ENCODE measurements at places on chromosomes 16 and 17.

- DNase-seq: peak; percentile 66
Measured at GRCh38 chr16:89764711-89765201, 43.4 kb downstream of the ZNF276 start.

GRCh38 chr17:59105852-59106462, 723 bp downstream of the TRIM37 start:
- DNase-seq: peak; percentile 33

- DNase-seq: no peak
Measured at GRCh38 chr16:17068524-17068923, 402.2 kb downstream of the XYLT1 start.

- peak; percentile 23 for DNase-seq
Measured at GRCh38 chr16:87060034-87060986, 256.9 kb downstream of the C16orf95 start.

DNA sequence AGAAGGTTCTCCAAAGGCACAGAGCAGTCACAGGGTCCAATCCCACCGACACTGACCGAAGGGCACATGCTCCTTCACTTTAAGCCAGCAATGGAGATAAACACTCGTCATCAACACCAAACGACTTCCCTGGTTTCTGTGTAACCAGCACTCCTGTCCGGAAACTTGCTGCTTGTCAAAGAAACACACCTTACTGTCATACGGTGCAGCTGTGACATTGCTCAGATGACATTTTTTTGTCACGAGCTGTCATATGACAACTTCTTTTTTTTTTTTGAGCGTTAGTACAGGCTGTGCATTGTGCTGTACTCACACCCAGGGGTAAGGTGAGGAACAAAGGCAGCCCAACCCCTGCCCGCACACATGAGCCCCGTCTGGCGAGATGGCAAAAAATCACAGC, 39.2 kb downstream of the TLE7 start:
- no peak for DNase-seq

- DNase-seq: no peak
Measured at GRCh38 chr16:47467501-47467900, 6.4 kb downstream of the PHKB start.

DNA sequence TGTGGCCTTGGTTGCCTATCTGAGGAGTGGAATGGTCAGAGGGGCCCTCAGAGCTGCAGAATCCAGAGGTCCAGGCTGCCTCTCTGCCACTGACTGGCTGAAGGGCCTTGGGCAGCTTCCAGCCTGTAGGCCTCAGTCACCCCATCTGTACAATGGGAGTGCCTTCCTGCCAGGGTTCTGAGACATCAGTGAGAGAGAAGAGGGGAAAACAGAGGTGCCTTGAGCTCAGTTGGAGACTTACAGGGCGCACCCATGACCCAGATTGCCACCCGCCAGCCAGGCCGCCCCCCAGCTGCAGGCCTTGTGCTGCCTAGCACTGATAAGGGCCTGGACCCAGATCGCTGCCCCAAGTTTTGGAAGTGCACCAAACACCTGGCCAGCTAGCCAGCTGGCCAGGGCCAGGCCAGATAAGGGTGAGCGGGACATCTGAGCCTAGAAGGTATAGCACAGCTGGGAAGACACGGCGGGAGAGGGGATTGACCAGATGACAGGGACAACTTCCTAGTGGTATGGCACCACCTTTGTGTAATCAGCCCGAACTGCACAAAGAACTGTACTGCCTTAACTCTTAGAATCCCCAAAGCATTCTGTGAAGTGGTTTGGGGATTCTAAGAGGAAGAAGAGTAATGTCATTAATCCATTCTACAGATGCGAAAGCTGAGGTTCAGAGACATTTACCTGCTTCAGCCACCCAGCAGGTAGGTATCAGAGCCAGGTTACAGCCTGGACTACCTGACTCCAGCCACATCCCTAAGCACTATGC, 1.4 kb downstream of the SLC4A1 start:
- no peak for DNase-seq

- no peak for DNase-seq
Measured at GRCh38 chr17:70215656-70216055, 46.3 kb downstream of the KCNJ2 start.

GRCh38 chr17:33396818-33397217, 103.7 kb upstream of the ASIC2 start:
- DNase-seq: peak; percentile 7

DNA sequence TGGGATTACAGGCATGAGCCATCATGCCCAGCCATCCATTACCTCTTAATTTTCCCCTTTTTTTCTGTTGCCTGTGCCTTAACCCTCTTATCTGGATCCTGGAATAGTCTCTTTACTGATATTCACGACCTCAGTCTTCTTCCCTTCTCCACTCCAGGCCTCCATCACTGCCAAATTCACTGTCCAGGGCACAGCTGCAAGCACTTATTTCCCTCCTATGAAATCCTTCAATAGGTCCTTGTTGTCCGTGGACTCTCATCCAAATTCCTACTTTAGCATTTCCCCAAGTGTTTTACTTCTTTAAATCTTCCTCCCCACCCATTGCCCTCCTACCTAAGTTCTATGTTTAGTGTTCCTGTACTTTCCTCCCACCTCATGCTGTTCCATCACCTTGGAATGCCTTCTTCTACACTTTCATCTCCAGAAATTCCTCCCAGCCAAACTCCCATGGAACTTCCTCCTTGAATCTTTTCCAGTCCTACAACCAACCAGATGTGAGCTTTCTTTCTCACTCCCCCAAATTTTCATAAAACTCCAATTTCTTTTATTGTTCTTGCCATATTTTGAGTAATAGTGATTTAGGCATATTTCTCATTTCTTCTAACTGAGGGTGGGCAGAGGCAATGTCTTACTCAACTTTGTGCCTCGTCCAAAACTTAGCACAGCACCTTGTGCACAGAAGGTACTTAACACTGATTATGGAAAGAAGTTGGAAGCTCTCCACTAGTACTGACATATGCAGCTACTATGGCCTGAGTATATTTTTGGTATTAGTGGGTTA, 35.3 kb downstream of the FAM20A start:
- DNase-seq: no peak

GRCh38 chr16:26993511-26993910, 73.2 kb upstream of the C16orf82 start:
- DNase-seq: peak; percentile 11

- DNase-seq: peak; percentile 29
Measured at GRCh38 chr16:27515874-27516353, 33.8 kb downstream of the GTF3C1 start.

DNA sequence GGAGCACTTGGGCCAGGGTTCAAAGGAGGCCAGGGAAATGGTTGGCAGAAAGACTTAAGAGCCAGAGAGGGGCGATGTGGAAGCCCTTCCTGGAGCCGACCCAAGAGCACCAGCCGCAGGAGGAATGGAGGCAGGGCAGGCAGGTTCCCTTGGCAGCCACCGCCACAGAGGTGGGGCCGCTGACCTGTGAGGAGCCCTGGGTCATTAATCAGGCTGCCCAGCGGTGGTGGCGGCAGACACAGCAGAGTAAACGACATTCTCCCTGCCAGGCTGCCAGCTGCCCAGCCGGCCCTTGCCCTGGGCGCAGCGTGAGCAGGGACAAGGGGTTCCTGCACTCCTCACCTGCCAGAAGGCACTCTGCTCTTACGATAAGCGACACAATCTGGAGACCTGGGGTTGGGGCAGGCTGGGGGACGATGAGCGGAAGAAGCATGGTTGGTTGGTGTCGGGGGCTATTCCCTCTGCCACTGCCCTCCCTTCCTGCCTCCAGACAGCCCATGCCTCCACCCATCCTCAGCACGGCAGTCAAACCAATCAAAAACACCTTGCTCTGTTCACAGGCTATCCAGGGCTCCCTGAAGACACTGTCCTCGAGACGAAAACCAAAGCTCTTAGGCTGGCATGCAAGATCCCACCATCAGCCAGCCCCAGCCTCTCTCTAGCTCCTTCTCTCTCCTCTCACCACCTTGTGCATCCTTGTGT, 40.9 kb downstream of the PLXDC1 start:
- DNase-seq: no peak

DNA sequence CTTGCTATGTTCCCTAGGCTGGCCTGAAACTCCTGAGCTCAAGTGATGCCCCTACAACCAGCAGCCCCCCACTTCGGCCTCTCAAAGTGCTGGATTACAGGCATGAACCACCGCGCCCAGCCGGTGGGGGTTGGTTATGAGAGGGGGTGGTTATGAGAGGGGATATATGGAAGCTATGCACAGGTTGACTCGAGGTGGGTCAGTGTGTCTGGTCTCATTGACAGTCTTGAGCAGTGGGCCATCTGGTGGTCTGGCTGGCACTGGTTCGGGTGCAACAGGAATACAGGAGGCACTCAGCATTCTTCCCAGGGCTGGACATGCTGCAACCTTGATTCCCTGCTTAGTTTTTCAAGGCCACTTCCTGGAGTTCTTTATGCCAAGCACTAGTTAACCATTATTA, 5.6 kb upstream of the STX1B start:
- no peak for DNase-seq

GRCh38 chr17:31413874-31414549, 22.5 kb downstream of the RAB11FIP4 start:
- peak; percentile 94 for DNase-seq

DNA sequence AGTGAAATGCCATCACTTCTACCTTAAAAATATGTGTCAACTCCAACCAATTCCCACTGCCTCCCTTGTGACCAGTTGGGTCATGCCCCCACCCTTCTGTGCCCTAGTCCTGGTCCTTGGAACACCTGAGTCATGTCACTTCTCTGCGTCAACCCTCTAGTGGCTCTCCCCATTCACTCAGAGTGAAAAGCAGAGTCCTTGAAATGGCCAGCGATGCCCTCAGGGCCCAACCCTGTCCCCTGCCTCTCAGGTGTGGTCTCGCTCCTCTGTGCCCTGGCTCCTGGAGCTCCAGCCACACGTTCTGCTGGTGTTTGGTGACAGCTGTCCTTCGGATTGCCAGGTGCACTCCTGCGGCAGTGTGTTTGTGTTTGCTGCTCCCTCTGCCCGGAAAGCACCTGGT, 89.2 kb downstream of the SPECC1 start:
- DNase-seq: no peak

DNA sequence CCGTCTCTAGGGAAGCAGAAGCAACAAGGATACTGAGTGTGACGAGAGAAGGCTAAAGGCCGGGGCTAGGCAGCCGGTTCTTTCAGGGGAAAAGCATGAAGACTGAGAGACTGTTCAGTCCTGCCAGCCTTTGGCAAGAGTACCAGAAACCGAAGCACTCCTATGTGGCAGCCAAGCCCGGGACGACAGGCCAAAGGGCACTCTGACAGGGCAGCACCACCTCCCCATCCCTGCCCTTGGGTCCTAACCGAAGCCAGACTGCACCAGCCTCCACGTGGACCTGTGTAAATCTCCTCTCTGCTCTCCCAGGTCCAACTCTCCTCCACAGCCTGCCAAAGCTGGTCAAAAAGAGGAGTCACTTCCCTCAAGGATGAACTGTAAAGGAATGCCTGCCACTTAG, 23.5 kb upstream of the ALOX15 start:
- DNase-seq: no peak

DNA sequence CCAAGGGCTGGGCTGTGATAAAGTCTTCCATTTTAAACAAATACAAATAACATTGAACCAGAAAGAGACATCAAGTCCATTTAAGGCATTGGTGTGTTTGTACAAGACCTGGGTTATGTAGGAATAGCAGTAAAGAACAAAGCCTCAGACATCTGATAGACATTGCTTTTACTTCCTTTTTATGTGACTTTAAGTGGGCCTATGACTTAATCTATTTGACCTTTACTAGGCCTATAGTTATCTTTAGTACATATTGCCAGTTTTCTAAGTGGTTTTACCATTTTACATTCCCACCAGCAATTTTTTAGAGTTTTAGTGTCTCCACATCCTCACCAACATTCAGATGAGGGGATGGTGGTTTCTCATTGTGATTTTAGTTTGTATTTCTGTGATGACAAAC, 298.8 kb downstream of the ZFHX3 start:
- no peak for DNase-seq

DNA sequence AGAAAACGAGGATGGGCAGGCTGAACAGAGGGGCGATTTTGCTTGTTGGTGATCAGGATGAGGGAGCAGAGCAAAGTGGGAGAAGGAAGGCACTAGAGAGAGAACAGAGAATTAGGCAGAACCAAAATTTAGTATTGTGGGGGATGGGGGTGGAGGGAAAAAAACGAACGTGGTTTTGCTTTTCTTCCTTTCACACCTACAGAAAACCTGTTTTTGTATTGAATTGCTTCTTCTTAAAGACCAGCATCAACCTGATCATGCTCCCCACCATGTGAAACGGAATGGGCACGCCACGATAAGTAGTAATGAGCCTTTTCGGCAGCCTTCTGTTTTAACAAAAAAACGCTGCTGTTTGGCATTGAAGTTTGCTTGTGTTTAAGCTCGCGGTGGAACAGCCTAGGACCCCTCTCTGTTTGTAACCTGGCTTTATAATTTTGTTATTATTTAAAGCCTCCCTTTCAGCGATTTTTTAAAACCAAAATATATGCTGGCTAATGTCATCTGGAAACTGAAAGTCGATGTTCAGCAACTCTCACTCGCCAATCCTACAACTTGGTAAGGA, 36.8 kb downstream of the ERCC4 start:
- no peak for DNase-seq

DNA sequence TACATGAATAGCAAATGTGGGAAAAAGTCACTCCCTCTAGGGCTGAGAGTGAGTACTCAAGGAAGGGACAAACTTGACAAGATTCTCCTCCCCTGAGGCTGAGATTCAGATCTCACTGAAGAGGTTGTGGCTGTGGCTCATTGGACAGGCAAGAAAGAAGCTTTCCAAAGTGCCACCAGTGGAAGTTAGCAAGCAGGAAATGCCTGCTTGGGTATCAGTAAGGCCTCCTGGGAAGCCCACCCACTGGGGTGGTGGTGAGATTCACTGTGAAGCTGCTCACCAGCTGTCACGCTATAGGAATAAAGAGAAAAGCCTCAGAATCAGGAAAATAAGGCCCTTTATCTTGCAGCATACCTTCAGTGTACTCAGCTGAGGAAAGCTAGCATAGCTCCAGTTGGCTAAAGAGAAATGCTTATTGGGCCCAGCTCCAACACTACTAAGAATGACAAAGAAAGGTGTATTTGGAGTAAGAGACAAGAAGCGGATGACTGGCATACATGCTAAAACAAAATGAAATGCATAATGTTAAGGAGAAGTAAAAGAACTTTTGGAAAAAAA, 274.4 kb upstream of the TOM1L1 start:
- DNase-seq: no peak

DNA sequence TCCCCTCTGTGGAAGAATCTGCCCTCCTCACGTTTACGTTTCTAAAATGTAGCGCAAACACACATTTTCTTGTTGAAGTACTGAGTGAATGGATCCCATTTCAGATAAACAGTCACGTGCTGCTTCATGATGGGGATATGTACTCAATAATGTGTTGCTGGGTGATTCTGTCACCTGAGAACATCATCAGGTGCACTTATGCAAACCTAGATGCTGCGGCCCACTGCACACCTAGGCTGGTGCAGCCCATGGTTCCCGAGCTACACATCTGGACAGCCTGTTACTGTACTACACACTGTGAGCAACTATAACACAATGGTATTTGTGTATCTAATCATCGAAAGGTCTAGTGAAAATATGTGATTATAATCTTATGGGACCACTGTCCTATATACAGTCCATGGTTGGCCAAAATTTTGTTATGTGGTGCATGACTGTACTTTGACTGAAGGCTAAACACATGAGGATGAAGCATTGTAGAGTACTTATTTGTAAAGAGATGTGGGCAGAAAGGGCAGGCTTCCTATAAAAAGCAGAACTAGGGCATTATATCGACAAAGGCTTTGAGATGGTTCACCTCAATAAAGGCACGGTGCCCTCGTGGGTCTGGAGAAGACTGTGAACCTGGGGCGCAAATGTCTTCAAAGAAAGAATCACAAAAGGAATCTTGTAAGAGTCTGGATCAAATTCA, 26.3 kb downstream of the MARF1 start:
- DNase-seq: no peak
